ENCODE measurements at places on chromosomes 2 and 18. TPM values are rescaled to one million over a fixed set of nuclear protein-coding genes. Genes with fewer than 3 reads are reported as not detected.
A peak's percentile ranks its signal among the peaks of the same experiment; 100 is the strongest.

The TRIP12 gene
- 160 TPM for total RNA-seq

DNA sequence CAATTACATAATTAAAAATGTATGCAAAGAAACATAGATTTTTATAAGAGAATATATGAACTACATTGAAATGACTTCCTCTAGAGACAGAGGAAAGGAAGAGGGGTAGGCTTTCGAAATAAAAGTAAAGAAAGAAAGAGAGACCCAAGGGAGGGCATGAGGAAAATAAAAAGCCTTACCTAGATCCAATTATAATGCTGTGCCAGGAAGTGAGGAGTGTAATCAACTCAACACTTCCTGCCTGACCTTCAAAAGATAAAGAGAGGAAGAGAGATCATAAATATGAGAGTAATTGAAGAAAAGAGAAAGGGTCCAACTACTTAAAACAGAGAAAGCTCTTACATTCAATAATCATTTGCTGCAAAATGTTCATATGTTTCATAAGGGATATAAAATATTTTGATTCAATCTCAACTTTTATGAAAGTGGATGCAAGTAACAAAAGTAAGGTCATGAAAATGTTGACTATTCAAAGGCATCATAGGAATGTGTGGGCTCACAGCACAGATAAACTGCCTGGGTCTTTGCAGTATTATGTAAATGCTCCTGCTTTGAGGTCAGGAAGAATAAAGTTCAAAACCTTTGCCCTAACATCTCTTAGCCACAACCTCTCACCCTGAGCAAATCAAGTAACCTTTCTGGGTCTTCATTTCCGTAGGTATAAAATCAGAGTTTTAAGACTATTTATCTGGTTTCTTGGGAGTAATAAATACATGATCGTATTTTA is 1237.7 kb downstream of the LRP1B start:
- no peak overlapping the region for H3K27ac ChIP-seq
- no peak for DNase-seq
- H3K4me1 ChIP-seq: no peaks in the 10 kb centered on the region
- no peak overlapping the region for H3K4me3 ChIP-seq
- no peaks in the 10 kb centered on the region for H3K27me3 ChIP-seq

GRCh38 chr18:3221496-3221895 is 1.7 kb upstream of the MYOM1 start:
- H3K4me1 ChIP-seq: peaks cover 27% of the 10 kb centered on the region
- no peak overlapping the region for H3K27ac ChIP-seq
- H3K4me3 ChIP-seq: no peak overlapping the region
- H3K36me3 ChIP-seq: no peaks in the 10 kb centered on the region
- no peak for DNase-seq

The ALPG gene
- not detected for total RNA-seq

DNA sequence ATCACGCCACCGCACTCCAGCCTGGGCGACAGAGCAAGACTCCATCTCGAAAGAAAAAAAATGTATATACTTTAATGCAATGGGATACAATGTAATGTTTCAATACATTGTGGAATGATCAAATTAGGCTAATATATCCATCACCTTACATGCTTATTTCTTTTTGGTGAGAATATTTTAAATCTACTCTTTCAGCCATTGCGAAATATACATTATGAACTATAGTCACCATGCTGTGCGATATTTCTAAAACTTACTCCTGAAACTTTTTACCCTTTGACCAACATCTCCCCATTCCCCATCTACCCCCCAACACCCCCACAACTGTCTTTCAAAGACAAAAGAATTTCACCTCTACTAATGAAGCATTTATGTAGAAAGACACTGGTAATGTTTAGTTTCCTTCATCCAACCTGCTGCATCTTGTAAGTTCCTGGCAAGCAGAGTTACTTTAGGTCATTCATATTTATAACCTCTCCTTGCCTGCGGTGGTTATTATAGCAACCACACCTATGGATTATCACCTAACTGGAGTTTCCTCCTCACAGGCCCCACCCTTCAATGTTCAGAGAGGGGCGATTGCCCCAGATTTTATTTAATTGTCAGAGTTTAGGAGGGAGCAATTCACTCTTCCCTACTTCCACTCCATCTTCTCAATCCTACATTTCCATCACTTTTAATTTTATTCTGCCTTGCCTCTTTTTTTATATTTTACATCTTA is 1.2 kb upstream of the ME2 start:
- H3K4me3 ChIP-seq: peak overlapping the region; percentile 98
- H3K27ac ChIP-seq: no peak overlapping the region
- no peaks in the 10 kb centered on the region for H3K36me3 ChIP-seq
- H3K4me1 ChIP-seq: no peaks in the 10 kb centered on the region

Measured in thoracic aorta (tissue), 2 donors.